ENCODE measurements at places on chromosomes 7 and 10.
A peak's percentile ranks its signal among the peaks of the same experiment; 100 is the strongest.

DNA sequence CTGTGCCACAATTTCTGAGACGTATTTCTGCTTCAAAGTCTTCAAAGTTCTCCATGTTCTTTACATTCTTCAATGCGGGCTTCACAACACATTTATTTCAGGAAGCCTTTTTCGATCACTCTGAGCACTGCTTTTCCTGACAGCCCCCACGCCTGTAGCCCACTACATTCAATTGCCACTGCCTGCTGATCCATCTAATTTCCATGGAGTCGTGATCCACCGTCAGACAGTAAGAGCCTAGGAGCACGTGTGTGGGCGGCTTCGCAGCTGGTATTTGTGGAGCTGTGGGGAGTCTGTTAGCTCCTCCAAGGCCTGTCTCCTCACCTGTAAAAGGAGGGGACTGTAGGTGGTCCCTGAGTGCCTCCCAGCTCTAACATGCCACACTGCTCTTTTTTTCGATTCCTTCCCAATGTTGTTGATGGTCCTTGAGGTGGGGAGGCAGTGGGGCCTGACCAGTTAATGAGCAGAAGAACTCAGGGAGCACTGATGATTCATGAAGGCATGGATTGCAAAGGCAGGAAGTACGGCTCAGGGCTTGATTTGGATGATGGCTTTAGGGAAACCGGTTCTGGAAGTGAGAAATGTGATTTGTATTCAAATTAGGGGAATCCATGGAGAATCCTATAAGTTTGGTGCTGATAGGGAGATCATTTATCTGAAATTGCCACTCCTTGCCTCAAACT, 401.1 kb upstream of the PODXL start:
- peak; percentile 35 for DNase-seq

- no peak for DNase-seq
Measured at GRCh38 chr7:958221-959200, 4.0 kb upstream of the ADAP1 start.

- DNase-seq, result no peak
Measured at GRCh38 chr10:30803058-30803457, 173.5 kb upstream of the LYZL2 start.

DNA sequence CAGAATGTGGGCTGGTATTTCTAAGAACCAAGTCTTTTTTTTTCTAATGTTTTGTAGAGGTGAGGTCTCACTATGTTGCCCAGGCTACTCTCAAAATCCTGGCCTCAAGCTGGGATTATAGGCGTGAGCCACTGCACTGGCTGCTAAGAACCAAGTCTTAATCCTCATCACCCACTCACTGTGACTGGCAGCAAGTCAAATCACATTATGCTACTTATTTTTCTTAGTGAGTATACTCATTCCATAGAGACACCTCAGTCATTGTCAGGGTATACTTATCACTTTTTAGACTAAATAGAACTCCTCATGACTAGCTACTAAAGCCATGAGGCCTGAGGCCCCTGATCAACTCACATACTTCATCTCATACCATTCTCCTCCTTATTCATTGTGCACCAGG, 116.1 kb downstream of the STRA8 start:
- DNase-seq, result no peak

GRCh38 chr10:132237396-132237795, 50.6 kb downstream of the DPYSL4 start:
- DNase-seq, result peak; percentile 86

- no peak for DNase-seq
Measured at GRCh38 chr7:20267482-20267881, 50.3 kb upstream of the MACC1 start.

- DNase-seq, result no peak
Measured at GRCh38 chr10:118595064-118595420, 406 bp downstream of the PRLHR start.

GRCh38 chr7:106756884-106757283, 95.9 kb upstream of the CCDC71L start:
- DNase-seq, result no peak

DNA sequence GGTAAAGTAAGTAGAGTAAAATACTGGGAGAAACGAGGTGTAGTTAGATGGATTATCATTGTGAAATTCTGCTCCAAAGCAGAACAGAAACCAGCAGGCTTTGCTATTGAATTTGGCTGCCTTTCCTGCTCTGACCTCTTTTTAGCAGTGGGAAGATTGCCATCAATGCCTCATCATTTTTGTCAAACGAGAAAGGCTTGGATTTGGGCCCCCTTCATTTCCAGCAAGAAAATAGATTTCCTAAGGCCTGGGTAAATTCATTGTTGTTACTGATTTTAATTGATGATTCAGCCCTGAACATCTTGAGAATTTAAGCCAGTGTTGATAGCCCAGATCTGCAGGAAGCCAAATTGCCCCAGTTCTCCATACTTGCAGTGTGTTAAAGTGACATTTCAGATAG, 35.2 kb upstream of the ASAH2 start:
- no peak for DNase-seq

GRCh38 chr7:98974906-98975816, 96.8 kb downstream of the TRRAP start:
- DNase-seq, result peak; percentile 25

DNA sequence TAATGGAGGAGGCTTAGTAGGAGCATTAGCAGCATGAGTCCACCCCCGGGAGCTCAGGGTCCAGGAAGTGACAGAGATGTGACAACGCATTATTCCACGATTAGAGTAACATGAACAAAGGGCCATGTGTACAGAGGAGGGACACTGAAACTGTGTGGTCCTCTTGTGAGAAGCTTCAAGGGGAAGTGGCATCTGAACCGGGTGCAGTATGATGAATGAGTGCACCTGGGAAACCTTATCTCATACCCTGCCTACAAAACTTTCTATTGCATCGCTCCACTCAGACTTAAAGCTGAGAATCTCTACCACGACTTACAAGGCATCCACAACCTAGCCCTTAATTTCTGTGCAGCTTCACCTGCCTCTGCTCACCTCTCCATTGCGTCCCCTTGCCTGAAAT, 115.3 kb upstream of the AMPH start:
- DNase-seq, result no peak

GRCh38 chr10:101623528-101623927, 35.4 kb downstream of the DPCD start:
- no peak for DNase-seq

- DNase-seq, result no peak
Measured at GRCh38 chr7:50302486-50303334, 1.8 kb upstream of the IKZF1 start.

DNA sequence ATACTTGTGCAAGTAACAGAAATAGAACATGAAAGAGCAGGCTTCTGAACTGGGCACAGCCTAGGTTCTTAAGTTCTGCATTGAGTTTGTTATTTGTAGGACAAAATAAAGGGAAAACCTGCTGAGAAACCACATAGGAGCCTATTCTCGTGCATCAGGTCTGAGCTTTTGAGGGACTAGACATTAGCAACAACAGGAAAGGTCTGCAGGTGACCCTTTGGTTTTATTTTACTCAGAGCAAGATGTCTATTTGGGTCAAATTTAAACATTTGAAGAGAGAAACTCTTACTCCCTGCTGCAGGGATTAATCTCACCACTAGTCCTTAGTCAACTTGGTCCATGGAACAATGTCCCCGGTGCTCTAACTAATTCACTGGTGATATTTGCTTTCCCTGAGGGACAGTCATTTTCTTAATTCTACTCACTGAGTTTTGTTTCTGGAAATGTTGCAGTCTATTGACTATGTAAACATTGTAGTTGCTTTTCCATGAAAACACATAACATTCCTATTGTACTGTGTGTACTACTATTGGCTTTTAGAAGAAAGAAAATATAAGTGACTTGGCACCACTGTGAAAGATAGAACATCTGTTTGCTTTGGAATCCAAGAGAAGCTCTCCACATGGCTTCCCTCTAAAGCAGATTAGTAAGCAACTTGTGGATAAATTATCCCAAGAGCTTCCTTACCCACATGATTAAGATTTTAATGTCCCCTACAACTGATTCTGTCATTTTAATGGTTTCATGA, 108.2 kb downstream of the CHRM2 start:
- no peak for DNase-seq

DNA sequence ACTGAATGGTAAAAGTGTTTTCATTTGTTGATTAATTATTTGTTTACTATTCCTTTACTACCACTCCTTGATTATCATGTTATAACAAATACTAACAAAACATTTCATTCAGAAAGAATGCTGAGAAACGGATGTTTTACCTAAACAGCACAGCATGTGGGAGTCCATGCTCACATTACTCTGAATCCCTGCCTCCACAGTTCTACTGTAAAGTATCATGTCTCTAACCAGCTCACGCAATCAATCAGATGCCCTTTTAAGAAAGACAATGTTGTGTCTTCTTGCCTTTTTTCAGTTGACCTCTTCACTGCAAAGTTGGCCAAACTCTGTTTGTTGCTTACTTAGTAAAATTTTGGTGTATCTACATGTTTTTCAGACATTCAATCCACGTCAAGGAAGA, 232.5 kb upstream of the MDFIC start:
- DNase-seq, result no peak

DNA sequence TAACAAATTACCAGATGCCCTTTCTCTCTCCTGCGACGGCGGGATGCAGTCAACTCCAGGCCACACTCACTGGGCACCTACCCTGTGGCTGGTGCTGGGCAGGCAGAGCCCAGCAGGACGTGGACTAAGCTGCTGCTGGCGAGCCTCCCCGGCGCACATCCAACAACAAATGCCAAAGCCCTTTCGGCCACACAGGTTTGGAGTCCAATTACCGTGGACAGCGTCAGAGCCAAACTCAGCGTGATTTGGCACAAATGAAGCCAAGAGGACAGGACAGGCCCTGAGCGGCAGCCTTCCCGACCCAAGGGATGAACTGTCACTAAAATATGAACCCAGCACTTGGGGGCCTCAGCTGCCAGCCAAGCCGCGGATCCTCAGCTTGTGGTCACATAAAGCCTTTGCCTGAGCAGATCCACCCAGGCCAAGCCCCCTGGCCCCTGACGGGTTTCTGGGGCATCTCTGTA, 28.4 kb downstream of the DAGLB start:
- peak; percentile 59 for DNase-seq

DNA sequence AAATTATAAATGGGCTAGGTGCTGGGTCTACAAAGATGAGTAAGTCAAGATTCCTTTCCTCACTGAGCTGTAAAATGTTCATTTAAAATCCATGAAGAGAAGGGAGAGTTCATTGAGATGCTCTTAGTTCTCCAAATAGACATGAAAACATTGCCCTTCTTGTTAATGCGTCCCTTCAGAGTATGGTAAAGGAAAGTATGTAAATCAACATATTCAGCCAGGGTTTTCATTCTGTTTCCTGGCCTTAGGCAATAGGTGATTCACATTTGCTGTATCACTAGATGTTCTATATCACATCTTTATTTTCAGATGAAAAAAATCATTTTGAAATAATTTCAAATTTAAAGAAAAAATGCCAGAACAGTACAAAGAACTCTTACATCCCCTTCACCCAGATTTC, 5.4 kb downstream of the ANKIB1 start:
- no peak for DNase-seq

GRCh38 chr7:132972745-132973144, 109.1 kb downstream of the CHCHD3 start:
- no peak for DNase-seq

DNA sequence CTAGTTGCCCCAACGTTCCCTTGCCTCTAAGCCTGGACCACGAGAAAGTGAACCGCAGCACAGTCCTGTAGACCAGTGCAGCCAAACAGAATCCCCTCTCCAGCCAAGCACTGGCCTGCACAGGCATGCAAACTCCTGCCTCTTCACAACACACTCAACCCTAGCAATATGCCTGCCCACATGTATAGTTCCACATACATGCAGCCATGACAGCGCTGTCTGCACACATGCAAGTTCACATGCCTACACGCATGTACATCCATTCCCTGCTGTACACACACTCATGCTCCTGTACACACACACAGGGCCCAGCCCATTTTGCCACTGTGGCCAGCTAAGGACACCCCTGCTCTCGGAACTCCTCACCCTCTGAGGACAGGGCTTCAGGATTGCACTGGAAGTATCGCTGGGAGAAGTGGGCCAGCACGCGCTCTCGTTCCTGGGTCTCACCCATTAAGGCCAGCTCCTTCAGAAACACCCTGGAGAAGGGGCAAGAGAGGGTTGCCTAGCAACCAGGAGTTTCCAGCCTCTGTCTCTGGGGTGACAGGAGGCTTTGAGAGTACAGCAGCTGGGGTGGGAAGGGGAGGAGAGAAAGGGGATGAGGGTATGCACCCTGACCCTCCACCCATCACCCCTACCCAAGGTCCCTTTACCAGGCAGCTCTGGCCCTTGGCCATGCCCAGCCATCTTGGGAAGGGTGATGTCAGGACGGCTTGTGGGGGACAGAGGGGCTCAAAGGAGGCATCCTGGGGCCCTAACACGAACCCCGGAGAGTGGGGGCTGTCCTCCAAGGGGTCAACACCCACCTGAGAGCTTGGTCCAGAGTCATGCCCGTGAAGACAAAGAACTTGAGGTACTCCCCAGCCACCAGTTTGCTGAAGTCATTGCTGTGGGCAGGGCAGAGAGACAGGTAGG, 7.0 kb downstream of the PSD start:
- no peak for DNase-seq

DNA sequence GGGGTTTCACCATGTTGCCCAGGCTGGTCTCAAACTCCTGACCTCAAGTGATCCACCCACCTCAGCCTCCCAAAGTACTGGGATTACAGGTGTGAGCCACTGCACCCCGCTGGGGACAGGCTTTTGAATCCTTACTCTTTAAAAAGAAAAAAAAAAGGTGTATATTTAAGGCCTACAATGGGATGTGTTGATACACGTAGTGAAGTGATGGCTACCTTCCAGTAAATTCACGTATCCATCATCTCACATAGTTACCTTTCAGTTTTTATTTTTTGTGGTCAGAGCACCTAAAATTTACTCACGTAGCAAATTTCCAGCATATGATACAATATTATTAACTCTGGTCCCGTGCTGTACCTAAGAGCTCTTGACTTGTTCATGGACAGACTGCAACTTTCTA, 119.5 kb upstream of the INSYN2A start:
- no peak for DNase-seq

DNA sequence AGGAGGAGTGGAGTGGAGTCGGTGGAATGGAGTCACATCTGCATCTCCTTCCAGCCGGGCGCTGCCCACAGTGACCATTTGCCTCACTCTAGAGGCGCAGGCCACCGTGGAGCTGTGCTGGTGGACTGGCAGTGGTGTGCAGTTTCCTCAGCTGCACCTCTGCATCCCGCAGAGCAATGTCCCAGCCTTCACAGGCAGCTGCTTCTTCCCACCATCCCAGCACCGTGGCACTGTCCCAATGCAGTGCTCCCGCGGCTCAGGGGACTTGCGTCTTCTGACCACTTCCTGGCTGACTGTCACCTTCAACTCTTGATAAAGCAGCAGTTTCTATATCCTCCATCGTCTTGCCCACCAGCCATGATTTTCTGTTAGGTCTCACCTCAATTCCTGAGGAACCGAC, 90.3 kb upstream of the SFMBT2 start:
- DNase-seq, result no peak
